Stimulated activated CD4-positive, alpha-beta T cell treated with anti-CD3 and anti-CD28 coated beads, Interleukin-1b, Interleukin-23, amount 100 ng/mL, for 1 hour (primary cell): ENCODE measurements at places on chromosomes 16 and 17.

DNA sequence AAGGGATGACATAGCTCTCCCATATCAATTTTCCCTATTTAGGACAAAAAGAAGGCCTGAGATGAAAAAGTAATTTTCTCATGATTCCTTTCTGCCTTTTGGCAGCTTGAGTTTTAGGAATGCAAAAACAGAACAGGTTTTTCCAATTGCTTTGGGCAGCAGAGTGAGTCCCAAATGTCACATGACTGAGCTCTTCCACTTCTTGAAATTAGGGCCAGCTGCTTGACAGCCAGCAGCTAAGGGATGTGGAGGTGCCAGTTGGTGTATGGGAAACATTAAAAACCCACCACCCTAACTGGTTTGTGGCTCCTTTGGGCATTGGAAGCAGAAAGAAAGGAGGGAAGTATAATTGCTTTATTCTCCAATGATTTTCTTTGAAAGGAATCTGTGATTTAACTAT lies 133.8 kb upstream of the FAM20A start:
- no peak for DNase-seq

DNA sequence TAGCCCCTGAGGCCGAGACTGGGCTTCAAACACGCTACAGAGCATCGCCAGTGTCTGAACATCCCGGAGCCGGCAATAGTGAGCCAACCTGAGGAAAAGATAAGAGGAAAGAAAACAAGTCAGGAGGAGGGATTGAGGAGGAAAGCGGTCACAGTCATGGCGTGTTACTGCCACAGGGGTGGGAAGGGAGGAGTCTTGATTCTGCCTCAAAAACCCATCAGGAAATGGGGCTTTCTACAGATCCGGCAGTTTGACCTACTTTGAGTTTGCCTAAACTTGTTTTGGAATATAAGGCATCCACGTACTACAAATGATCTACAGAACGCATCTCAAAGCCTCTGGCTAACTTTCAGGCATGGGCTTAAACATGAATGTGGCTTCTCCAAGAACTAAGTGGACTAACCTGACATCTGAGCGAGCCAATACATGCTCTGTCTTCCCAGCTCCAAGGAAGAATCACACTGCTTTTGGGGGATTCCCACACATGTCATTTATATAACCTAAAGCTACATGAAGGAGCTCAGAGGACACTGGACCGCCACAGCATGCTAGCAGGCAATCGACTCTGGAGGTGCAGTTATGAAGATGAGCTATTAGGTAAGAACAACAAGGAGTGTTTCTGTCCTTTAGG lies 96.6 kb downstream of the WDR59 start:
- DNase-seq, result no peak

GRCh38 chr17:12512694-12513355 lies 152.9 kb upstream of the MYOCD start:
- no peak for DNase-seq

GRCh38 chr17:77076124-77076830 lies 64.5 kb upstream of the SEC14L1 start:
- no peak for DNase-seq

DNA sequence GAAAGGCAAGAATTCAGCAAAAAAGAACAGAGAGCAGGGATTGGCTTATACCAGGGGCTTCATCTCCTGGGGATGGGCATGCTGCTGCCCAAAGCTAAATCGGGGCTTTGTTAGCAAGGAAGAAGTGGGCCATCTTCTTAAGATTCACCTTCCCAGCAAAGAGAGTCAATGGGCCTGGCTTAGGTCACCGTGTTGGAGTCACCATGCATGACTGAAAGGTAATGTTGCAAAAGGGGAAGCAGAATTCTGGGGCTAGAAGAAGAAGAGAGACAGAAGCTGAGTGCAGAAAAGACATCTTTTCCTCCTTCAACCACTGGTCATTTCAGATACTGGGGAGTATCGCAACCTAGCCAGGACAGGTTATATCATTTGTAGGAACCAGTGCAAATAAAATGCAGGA lies 76.3 kb upstream of the KIFC3 start:
- no peak for DNase-seq

GRCh38 chr17:50219342-50219741 lies 17.9 kb upstream of the COL1A1 start:
- DNase-seq, result no peak
